NCI-H69 (cell line): ENCODE measurements at places on chromosomes 7 and 10.
A peak's percentile ranks its signal among the peaks of the same experiment; 100 is the strongest.

- no peak for DNase-seq
These were observed 7.6 kb downstream of the LZTS2 start for GRCh38 chr10:101007099-101007711.

DNA sequence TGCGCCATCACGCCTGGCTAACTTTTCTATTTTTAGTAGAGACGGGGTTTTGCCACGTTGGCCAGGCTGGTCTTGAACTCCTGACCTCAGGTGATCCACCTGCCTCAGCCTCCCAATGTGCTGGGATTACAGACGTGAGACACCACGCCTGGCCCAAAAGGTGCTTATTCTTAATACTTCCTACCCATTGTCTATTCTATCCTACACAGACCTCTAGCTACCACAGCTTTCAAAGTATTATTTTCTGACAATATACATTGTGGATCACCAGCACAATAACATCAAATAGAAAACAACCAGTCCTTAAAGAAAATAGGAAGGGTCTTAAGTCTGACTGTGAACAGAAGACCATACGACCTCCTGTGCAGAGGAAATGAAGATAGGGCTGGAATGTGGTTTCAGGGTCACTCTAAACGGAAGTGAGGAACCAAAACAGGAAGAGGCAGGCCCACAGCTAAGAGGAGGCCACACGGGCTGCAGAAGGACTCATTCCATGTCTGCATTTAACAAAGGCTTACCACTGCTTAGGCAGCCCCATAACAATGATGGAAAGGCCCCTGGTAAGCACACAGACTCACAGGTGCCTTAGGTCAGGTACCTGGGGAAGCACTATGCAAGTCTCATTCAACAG lies 115.2 kb downstream of the ZFAND4 start:
- no peak for DNase-seq

DNA sequence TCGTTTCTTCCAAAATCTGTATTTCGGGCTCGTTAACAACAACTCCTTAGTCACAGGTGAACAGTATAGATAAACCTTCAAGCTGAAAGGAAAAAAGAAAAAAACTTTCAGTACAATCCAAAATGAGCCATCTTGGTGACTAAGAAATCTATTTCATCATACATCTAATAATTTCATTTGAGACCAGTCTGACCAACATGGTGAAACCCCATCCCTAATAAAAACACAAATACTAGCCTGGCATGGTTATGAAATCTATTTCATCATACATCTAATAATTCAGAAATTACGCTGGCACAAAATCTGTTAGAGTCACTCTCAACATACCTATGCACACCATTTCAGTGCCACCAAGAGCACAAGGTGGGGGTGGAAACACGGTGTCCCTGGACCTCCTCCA lies 8.8 kb downstream of the DCLRE1C start:
- DNase-seq, result no peak

DNA sequence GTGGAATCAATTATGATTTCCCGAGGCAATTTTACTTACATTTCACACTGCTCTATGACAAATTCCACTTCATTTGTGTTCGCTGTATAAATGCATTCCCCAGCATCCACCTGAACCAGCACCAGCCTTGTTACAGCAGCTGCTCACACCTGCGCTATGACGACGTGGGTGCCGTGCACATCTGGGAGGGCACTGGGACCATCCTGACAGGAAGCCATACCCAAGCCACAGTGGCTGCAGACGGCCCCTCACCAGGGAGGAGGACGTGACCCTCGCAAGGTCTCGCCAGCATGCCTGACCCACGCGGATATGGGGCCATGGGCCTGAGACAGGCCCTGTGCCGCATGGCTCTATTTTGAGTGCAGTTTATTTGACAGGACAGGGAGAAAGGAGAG lies 201.3 kb downstream of the MAD1L1 start:
- no peak for DNase-seq

GRCh38 chr7:80740778-80741545 lies 102.5 kb downstream of the CD36 start:
- no peak for DNase-seq

DNA sequence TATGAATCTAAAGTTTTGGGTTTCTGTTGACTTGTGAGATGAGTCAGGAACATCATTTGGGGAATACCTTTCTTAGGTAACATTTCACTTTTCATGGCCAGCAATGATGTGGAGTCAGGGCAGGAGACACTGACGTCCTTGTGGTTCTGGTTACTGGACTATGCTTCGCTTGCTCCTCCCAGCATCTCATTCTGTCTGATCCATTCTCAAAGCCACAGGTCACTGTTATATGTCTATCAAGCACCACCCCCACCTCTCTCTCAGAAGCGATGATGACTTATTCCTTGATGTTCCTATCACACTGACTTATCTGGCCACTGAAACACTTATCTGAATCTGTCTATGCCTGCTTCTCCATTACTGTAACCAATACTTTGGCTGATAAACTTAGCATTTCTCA lies 51.6 kb downstream of the TES start:
- DNase-seq, result no peak

DNA sequence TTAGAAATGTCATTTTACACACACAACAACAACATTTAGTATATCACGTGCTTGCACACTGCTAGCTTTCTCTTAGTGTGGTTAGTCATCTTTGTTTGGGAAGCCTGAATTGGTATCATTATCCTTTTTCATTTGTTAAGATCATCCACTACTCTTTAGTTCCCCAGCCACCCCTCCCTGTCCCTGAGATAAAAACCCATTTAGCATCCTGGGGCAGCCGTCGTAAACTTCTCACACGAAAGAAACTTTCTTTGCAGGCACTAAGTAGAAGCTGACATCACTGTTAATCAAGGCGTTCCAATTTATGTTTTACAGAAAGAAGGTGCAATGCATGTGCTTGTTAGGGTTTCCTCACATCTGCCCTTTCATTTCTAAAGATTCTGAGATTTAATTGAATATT lies 475.1 kb upstream of the FZD8 start:
- DNase-seq, result no peak

GRCh38 chr10:6195846-6196245 lies 6.9 kb upstream of the PFKFB3 start:
- no peak for DNase-seq

- no peak for DNase-seq
These were observed 192.9 kb upstream of the FZD8 start for GRCh38 chr10:35834877-35835494.

GRCh38 chr7:50805447-50806125 lies 22.9 kb upstream of the GRB10 start:
- DNase-seq, result peak; percentile 96

DNA sequence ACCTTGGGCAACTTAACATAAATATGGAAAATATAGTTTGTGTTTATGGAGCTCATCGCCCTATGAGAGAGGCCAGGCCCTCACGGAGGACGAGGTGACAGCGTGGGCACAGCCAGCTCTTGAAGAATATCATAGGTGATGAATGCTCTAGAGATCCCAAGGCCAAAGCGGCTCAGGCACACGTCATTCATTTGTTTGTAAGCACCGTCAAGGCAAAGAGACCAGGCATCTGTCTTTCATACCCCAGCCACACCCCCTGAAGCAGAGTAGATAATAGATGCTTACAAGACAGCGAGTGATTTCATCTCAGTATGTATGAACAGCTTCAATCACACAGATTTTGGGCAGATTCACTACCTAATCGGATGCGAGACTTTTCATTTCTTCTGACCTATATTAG lies 242.1 kb upstream of the C7orf33 start:
- DNase-seq, result peak; percentile 11
